Aorta (tissue), 5 donors: ENCODE measurements at places on chromosomes 13 and 19. TPM values are rescaled to one million over a fixed set of nuclear protein-coding genes. Genes with fewer than 3 reads are reported as not detected.

The ZFP36 gene
- 205 TPM for total RNA-seq

The GNG7 gene
- 6.0 TPM for total RNA-seq

The DHDH gene
- 0.84 TPM for total RNA-seq

GRCh38 chr19:17370026-17370587 is 7.0 kb downstream of the PLVAP start:
- no peak for DNase-seq

DNA sequence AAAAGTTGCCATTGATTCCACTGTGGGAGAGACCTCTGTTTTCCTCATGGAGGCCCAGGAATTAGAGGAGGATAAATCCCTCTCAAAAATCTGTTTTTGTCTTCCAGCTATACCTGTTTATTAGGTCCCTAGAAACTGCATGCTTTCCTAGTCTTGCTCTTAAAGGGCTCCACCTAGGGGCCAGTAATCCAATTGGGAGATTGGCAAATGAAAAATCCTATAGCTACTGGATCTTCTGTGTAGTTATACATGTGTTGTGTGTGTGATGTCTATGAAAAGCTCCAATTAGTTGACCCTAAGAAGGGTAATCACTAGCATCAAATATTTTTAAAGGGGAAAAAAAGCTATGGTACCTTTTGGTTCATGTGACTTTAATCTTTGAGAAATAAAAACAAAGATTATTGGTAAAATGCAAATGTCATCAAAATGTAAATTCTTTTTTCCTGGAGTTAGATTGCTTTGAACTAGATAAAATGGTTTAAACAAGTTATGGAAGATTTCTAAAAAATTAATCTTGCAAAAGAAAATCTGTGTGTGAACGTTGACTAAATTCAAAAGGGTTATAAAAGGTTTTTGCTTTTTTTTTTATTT is 63.4 kb upstream of the C1QTNF9B start:
- no peak for DNase-seq
